Naive thymus-derived CD4-positive, alpha-beta T cell (primary cell): ENCODE measurements at places on chromosomes 5 and 9.

DNA sequence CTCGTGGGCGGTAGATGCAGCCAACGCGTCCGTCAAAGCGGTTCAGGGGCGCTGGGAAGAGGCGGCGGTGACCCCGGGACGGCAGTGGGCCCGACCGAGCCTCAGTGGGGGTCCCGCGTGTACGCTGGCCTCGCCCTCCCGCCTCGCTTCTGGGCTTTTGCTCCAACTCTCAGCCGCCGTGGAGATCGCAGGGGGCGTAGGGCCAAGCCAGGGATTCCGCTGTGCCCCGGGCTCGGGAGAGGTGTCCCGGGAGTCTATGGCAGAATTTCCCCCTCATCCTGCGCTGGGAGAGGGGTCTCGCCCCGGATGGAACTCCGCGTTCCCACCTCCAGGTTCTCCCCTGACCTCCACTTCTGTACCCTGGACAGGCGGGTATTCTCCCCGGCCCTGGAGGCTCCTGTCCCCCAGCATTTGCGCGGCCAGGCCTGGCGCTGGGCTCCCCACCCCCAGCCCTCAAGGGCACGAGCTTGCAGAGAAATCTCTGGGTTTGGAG, 131.9 kb downstream of the MRPL36 start:
- DNase-seq: no peak

GRCh38 chr9:108620767-108621166, 235.0 kb downstream of the ACTL7B start:
- DNase-seq: no peak

DNA sequence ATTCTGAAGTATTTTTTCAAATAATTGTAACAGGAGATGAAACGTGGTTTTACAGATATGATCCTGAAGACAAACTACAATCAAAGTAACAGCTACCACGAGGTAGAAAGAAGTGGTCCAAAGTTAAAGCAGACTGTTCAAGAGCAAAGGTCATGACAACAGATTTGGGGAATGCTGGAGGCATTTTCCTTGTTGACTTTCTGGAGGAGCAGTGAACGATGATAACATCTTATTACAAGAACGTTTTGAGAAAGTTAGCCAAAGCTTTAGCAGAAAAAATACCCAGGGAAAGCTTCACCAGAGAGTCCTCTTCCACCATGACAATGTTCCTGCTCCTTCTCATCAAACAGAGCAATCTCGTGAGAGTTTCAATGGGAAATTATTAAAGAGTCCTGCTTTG, 145.4 kb upstream of the NREP start:
- DNase-seq: no peak

DNA sequence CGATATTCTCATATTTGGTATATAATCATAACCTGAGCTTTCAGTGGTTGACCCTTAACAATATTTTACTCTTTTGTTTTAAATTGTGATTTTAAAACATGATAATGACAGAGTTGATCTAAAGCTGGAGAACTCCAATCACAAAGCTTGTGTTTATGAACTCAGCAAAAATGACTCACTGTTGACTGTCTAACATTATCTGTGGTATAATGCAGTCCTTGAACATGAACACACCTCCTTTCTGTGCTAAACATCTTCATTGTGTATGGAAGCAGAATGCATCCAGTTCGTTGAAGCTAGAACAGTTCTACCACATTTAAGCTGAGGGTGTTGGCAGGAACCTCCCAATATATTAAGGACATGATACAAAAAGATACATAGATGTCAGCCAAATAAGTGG, 1030.2 kb upstream of the SEMA6A start:
- DNase-seq: no peak

GRCh38 chr5:102249381-102249780, 46.7 kb downstream of the SLCO4C1 start:
- no peak for DNase-seq

- DNase-seq: no peak
Measured at GRCh38 chr5:146699138-146699537, 179.4 kb downstream of the PPP2R2B start.
